HEK293T (cell line): ENCODE measurements at places on chromosomes 13 and 19.

- DNase-seq = no peak
Measured at GRCh38 chr13:99050983-99051488, 73.2 kb upstream of the DOCK9 start.

DNA sequence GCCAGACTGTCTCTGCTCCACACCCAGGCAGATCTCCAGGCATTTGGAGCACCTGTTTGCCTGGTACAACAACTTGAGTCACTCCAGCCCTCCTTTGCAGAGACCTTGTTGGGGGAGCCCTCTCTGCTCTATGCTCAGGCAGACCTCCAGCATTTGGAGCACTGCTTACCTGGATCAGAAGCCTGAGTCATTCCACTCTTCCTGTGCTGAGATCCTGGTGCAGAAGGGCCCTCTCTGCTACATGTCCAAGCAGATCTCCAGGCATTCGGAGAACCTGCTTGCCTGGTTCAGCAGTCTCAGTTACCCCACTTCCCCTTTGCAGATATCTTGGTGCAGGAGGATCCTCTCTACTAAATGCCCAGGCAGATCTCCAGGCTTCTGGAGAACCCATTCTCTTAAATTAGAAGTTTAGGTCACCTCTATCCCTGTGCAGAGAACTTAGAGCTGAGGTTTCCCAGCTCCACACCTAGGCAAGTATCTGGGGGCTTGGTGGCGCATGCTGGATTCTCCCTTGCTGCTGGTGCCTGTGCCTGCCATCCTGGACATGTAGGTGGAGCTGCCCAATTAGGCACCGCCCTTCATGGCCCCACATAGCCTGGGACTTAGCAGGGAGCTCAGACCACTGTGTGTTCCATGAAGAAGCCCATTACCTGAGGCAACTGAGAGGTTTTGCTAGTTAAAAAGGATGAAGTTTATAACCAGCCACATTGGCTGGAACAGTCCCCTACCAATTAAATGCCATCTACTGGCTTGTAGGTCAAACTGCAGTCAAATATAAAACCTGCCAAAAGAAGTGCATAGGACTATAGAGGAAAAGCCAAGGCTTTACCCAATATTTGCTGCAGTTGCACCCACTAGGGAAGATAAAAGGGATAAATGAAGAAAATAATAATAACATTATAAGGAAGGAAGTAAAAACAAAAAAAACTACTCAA, 97.6 kb upstream of the SLITRK6 start:
- peak; percentile 30 for DNase-seq

- DNase-seq = no peak
Measured at GRCh38 chr13:27353166-27353583, 71.2 kb upstream of the GTF3A start.

DNA sequence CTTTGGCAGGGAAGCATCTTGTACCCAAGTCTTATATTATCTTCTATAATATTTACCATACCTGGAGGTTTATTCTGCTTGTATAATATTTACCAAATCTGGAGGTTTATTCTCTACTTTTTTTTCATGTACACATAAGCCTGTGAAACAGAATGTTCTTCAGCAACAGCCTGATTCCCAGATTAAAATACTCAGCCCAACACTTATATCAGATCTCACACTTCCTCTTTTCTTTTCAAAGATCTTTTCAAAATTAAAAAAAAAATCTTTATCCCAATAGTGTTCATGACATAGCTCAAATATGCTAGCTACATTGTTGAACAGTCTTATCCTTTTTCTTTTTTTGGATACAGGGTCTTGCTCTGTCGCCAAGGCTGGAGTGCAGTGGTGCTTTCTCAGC, 300.7 kb downstream of the LMO7 start:
- no peak for DNase-seq

GRCh38 chr13:39600766-39601165, 2.2 kb downstream of the LHFPL6 start:
- DNase-seq = no peak
